RWPE1 (cell line): ENCODE measurements at places on chromosomes 13 and 19.

DNA sequence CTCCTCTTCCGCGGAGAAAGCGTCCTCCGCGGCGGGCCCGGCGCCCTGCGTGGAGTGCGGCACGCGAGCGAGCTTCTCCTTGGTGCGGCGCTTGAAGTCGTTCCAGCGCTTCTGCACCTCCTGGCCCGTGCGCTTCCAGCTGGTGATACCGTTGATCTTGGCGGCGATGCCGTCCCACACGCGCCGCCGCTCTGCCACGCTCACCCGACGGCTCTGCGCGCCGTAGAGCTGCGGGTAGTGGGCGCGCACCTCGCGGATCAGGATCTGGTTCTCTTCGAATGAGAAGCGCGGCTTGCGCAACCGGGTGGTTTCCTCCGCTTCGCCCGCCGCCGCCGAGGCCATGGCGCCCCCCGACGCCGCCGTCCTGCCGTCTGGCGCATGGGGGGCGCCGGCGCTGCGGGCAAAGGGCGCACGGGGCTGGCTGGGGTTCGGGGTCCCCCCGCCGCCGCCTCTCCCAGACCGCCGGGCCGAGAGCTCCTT is 941 bp downstream of the MYPOP start:
- no peak for DNase-seq

DNA sequence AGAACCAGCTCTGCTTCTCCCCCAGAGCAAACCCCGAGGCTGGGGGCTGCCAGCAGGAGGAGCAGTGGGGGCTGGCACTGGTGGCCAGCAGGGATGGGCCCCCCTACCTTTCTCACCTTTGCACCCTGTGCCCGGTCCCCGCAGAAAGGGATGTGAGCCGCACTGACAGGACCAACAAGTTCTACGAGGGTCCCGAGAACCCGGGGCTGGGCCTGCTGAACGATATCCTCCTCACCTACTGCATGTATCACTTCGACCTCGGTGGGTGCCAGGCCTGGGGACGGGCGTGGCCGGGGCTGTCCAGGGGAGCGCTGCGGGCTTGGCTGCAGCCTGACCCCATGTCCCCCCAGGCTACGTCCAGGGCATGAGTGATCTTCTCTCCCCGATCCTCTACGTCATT is 6.6 kb downstream of the TBC1D17 start:
- DNase-seq = no peak

DNA sequence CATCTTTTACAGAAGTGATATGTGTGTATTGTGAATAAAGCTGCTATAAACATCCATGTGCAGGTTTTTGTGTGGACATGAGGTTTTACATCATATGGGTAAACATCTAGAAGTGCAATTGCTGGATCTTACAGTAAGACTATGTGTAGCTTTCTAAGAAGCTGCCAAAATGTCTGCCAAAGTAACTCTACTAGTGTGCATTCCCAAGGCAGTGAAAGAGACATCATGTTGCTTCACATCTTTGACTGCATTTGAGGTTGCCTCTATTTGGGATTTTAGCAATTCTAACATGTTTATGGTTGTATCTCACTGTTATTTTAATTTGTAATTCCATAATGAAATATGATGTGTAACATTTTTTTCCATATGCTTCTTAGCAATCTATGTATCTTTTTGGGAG is 30.3 kb downstream of the SLITRK6 start:
- DNase-seq = no peak

DNA sequence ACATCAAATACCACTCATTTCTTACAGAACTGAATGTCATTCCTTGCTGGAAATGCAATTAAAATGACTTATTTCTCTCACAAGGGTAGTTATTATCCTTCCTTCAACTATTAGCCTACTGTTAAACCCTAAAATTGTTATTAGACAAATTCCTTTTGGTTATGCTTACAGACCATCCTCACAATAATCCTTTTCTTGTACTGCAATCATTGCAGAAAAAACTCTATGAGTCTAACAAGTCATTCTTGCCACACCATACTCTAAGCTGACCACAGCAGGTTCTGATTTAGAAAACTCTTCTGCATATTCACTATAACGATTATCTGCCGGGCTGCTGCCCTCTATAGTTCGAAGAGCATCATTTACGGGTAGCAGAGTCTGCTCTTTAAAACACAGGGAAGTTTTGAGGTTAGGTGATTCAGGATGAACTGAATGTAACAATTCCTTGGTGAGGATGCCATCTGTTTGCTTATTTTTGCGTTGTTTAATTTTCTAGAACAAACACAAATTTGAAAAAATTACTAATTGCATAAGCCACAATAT is 38.2 kb downstream of the MTMR6 start:
- DNase-seq = no peak

DNA sequence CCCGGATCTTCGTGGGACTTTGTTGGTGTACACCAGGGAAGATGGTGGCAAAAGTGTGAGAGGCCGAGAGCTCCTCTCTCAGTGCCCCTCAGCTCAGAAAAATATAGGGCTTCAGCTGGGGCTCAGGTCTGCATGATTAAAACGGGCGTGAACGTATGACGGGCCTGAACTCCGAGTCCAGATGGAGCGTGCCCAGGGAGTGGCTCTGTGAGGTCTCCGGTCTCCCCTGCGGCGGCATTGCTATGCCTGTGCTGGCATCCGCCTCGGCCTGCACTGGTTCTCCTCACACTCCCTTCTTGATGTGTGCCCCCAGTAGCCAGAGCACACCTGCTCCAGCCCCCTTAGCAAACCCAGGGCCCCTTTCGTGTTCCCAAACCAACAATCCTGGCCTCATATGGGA is 82.0 kb downstream of the TEX29 start:
- no peak for DNase-seq

GRCh38 chr19:33175886-33176669 is 18.1 kb upstream of the LRP3 start:
- peak; percentile 30 for DNase-seq

DNA sequence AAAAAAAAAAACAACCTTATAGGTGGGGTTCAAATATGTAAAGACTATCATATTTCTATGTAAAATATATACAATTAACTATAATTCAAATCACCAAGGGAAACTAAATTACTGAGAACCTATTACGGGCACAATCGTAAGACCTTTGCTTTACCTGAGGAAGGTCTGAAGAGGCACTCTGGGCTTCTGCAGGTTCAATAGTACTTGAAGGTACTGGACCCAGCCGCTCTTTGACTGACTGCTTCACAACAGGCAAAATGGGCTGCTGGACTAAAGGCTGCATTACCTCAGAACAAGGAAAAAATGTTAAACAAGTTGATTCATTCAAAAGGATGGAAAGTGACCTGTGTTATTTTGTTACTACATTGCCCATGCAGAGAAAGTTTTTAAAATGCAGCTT is 51.8 kb downstream of the RBM26 start:
- no peak for DNase-seq
